Activated naive CD8-positive, alpha-beta T cell treated with anti-CD3 and anti-CD28 coated beads, Interleukin-2, amount 10 ng/mL, durations not matched to agents 7 days and 5 days (primary cell): ENCODE measurements at places on chromosomes 6 and 20. TPM values are rescaled to one million over a fixed set of nuclear protein-coding genes. Genes with fewer than 3 reads are reported as not detected.

PLCB1 gene
- total RNA-seq, result 6.1 TPM

SCP2D1 gene
- total RNA-seq, result not detected

CDKN1A gene
- 25.1 TPM for total RNA-seq

VAPB gene
- total RNA-seq, result 35.6 TPM

KIF25 gene
- not detected for total RNA-seq

OR12D3 gene
- not detected for total RNA-seq
